ENCODE measurements at places on chromosomes 3 and 15.

DNA sequence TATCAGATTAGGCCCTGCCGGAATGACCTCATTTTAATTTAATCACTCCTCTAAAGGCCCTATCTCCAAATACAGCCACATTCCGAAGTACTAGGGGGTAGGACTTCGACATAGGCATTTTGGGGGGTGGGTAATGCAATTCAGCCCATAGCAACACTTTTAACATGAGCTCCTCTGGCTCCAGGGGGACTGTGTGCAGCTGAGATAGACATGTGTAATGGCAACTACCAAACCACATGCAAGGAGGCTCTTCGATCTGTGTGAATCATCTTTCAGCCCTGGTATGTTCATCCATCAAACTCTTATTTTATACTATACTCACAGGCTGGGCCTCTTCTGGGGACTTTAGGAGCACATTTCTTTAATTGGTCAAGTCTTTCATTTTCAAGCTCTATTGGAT is 57.4 kb upstream of the PPARG start:
- DNase-seq = no peak

DNA sequence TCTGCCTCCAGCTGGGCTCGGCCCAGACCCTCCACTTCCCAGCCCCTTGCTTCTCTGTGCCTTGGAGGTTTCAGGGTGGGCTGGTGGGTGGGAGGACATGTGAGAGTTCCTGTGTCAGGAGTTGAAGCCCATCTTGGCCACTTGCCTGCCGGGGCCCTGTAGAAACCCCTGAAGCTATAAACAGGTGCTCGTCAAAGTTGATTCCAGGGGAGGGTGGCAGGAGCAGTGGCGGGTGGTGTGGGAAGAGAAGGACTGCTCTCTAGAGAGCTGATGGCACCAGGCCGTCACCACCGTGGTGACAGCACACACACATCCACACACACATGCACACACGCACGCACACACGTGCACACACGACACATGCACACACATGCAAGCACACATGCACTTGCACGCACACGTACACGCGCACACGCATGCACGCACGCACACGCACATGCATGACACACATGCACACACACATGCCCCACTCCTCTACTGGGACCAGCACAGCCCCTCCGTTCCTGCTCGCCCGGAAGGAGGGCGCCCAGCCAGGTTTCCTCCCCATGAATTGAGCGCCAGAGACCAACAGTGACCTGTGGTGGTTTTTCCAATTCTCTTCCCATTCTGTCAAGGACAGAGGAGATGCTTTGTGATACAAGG is 56.3 kb upstream of the CGNL1 start:
- DNase-seq = no peak

- DNase-seq = no peak
Observed at GRCh38 chr3:141400073-141400971, 32.0 kb downstream of the ZBTB38 start.

GRCh38 chr15:100726070-100726420 is 123.7 kb downstream of the ASB7 start:
- no peak for DNase-seq

DNA sequence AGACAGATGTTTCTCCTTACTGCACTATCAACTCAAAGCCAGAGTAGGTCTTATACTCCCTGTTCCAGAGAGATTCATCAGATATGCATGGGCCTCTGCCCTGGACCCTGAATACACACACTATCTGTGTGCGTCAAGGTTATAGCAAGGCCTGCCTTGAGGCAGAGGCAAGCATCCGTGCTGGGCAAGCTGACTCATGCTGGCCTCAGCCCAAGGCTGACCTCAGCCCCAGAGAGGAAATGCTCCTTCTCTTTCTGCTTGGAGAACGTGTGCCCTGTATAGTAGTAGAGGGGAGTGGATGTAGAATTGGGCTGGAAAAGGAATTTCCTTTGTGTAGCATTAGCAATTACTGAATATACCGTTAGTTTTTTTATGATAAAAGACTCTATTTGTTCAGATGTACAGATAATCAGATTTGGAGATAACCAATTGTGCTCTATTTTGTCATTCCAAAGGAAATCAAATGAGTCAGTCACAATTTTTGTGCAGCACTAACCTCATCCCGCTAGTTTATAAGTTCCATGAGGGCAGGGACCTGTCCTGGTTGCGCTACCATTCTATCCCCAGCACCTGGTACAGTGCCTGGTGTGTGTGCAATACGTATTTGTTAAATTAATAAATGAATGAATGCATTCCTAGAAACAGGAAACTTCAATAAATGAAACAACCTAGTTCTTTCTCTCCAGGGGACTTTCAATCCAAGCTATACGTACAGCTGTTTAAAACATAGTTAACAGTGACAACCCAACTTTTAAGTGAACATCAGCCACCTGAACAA is 13.3 kb upstream of the PAQR9 start:
- DNase-seq = no peak

- DNase-seq = no peak
Observed at GRCh38 chr15:43412096-43412495, 41.2 kb downstream of the TUBGCP4 start.

- DNase-seq = no peak
Observed at GRCh38 chr15:73382115-73382514, 13.4 kb upstream of the HCN4 start.

- no peak for DNase-seq
Observed at GRCh38 chr3:63585927-63586326, 66.5 kb upstream of the SNTN start.

DNA sequence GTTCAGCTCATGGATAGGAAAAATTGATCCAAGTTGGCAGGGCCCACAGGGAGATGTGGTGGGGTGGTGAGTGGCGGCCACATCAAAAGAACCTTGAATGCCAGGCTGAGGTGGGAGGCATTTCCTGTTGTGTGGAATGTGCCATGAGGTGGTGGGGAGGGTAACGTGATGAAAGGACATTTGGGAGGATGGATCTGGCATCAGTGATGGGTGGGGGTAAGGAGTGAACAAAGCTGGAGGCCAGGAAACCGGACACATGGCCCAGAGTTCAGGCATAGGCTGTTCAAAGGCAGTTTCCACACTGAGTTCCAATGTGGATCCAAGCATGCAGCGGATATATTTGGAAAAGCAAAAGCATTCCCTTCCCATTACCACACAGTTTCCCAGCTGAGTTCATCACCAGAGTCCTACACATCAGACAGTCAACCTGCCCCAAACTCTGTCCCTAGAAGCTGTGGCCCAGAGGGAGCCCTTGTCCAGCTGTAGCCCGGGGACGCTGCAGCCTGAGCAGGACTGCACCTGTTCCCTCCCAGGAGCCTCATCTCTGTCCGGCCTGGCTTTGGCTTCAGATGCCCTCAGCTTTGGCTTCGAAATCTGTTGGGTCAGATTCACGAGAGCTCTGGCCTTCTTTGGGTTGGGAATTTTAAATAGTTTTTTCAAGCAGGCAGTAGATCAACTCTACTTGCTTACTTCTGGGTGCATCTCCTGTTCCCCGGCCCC is 37.8 kb upstream of the GOLGA6B start:
- no peak for DNase-seq

DNA sequence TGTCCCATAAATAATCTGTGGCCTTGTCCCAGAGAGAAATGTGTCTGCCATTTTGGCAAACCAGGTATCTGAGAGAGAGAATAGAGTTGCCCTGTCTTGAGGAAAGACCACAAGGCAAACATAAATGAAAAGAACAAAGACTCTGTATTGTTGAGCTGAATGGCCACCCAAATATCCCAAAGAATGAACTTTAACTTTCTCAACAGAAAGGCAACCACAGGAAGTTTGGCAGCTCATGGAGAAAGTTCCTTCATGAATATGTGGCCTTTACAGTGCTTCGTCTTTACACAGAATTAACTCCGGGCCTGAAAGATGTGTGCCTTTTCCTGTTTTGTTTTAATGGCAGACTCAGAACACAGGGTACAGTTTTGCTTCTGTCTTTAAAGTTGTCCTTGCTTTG is 41.4 kb upstream of the THBS1 start:
- no peak for DNase-seq

DNA sequence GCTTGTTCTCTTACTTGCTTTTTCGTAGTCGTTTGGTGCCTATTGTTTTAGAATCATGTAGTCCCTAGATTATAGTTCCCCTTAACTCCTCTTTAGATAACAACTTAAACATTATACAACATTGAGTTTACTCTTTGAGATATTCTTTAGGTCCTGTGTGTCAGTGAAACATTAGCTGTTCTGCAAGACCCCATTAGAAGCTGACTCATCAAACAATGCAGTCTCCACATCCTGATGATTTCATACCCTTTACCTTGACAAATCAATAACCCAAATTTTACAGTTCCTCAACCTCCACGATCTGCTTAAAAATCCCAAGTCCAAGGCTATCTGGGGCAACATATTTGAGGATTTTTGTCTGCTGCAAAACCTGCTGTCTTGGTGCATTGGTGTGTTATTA is 582.9 kb downstream of the NSUN3 start:
- DNase-seq = no peak

DNA sequence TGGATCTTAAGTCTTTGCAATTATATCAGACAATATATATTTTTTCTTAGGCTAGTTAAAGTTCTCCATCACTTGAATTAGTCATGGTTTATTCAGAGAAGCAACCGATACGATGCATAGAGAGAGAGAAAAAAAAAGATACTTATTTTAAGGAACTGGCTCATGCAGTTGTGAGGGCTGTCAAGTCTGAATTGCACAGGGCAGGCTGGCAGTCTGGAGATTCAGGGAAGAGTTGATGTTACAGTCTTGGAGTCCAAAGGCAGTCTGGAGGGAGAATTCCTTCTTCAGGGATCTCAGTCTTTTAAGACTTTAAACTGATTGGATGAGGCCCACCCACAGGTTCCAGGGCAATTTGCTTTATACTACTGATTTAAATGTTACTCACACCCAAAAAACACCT is 412.6 kb downstream of the IL5RA start:
- no peak for DNase-seq

DNA sequence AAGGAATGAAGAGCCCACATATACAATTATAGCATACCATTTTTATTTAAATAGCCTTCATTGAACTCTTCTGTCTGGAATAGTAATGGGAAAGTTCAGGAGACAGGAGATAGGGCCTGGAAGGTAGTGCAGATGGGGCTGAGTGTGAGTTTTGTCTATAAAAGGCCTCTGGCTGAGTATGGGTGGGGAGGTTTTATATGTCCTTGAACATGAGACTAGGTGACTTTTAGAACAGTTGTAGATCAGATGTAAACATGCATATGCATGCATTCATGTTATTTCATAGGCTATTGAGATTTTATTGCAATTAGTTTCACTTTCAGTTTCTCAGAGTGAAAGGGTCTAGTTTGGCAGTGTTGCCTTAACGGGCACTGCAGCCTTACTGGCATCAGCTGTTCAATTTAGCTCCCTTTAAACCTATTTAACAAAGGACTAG is 27.1 kb downstream of the CGGBP1 start:
- DNase-seq = no peak

- no peak for DNase-seq
Observed at GRCh38 chr3:161443921-161444693, 52.5 kb upstream of the OTOL1 start.

GRCh38 chr3:99867594-99868310 is 50.1 kb downstream of the CMSS1 start:
- DNase-seq = no peak

GRCh38 chr3:130085881-130086280 is 4.2 kb downstream of the ALG1L2 start:
- DNase-seq = no peak

GRCh38 chr3:53051929-53052328 is 6.1 kb upstream of the SFMBT1 start:
- DNase-seq = no peak

DNA sequence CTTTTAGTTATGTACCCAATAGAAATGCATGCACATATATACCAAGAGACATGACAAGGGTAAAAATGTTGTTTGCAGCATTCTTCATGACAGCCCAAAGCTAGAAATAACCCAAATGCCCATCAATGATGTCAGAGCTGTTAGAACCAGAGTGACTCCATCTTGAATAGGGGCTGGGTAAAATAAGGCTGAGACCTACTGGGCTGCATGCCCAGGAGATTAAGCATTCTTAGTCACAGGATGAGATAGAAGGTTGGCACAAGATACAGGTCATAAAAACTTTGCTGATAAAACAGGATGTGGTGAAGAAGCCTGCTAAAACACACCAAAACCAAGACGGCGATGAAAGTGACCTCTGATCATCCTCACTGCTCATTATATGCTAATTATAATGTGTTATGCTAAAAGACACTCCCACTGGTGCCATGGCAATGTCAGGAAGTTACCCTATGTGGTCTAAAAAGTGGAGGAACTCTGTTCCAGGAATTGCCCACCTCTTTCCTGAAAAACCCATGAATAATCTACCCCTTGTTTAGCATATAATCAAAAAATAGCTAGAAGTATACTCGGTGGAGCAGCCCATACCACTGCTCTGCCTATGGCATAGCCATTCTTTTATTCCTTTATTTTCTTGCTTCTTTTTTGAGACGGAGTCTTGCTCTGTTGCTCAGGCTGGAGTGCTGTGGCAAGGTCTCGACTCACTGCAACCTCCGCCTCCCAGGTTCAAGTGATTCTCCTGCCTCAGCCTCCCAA is 32.9 kb downstream of the ZBTB11 start:
- no peak for DNase-seq

GRCh38 chr3:155425396-155425795 is 131.9 kb upstream of the STRIT1 start:
- no peak for DNase-seq

- DNase-seq = peak; percentile 46
Observed at GRCh38 chr3:158105119-158105709, 1.0 kb downstream of the SHOX2 start.

- peak; percentile 74 for DNase-seq
Observed at GRCh38 chr3:39447637-39448483, 19.6 kb upstream of the MOBP start.

DNA sequence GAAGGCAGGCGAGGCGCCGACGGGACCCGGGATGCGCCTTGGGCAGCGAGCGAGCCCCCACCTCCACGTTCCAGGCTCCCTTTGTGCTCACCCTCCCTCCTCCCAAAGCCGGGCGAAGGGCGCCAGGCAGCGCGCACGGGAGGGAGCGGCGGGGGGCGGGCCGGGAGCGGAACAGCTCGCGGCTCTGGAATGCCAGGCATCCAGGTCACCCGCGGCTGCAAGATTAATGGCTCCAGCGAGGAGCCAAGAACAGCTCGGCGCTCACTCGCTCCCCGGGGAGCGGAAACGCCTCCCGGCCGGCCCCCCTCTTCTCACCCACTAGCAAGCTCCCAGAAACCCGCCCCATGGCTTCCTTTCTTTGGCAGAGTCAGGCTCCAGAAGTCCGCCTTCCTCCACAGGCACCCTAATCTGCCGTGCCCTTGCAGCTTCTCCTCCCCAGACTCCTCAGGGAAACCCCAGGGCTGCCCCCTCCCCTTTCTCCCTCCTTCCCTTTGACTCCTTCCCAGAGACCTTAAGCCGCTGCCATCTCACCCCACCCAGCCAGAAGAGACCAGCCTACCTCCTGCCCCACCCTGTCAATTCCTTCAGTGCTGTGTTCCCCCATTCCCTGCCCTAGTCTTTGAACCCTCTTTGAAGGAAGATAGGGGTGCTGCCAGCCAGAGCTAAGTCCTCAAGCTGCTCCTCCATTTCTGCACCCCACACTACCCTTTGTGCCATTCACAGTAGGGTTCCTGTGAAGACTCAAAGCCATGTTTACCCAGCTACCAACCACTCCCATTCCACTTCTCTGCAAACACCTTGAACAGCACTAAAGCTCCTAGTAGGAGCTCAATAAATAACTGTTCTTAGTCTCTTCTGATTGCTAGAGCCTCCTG is 9.9 kb downstream of the AMOTL2 start:
- peak; percentile 95 for DNase-seq

GRCh38 chr3:184789314-184789998 is 22.5 kb upstream of the VPS8 start:
- no peak for DNase-seq

All from nephron progenitor cell (in vitro differentiated cells).